ENCODE measurements at places on chromosomes 1 and 21. TPM values are rescaled to one million over a fixed set of nuclear protein-coding genes. Genes with fewer than 3 reads are reported as not detected.

- no peak for DNase-seq
Observed at GRCh38 chr1:5990913-5991312, 1.3 kb downstream of the NPHP4 start.

FAM177B gene
- 0.22 TPM for polyA plus RNA-seq

DNA sequence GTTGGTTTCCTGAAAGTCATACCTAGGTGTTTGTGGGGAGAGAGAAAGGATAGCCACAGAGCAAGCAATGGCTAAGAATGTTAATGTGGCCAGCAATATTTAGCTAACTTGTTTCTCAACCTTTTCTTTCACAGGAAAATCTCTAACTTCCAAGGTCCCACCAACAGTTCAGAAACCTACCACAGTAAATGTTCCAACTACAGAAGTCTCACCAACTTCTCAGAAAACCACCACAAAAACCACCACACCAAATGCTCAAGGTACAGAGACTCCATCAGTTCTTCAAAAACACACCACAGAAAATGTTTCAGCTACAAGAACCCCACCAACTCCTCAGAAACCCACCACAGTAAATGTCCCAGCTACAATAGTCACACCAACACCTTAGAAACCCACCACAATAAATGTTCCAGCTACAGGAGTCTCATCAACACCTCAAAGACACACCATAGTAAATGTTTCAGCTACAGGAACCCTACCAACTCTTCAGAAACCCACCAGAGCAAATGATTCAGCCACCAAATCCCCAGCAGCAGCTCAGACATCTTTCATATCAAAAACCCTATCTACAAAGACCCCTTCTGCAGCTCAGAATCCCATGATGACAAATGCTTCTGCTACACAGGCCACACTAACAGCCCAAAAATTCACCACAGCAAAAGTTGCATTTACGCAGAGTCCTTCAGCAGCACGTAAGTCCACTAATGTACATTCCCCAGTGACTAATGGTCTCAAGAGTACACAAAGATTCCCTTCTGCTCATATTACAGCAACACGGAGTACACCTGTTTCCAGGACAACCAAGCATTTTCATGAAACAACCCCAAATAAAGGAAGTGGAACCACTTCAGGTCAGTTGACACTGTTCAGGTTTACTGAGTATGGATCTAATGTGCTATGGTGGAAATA, 15.3 kb downstream of the CD55 start:
- DNase-seq: no peak

DNA sequence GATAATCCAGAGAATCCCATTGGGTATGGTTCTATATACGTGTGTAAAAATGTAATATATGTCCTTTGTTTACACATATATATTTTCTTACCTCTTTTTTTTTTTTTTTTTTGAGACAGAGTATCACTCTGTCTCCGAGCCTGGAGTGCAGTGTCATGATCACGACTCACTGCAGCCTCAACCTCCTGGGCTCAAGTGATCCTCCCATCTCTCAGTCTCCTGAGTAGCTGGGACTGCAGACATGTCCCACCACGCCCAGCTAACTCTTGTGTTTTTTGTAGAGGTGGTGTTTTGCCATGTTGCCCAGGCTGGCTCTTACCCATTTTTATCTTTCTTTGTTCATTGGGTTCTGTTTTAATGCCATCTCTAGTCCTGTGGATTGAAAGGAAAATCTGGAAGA, 59.5 kb downstream of the ZBTB17 start:
- no peak for DNase-seq

- no peak for DNase-seq
Observed at GRCh38 chr1:172089768-172090510, 248.6 kb downstream of the DNM3 start.

GRCh38 chr1:160706526-160707235, 4.9 kb downstream of the CD48 start:
- no peak for DNase-seq

GRCh38 chr1:204199579-204199978, 3.3 kb upstream of the KISS1 start:
- no peak for DNase-seq

TXNDC12 gene
- 75.4 TPM for polyA plus RNA-seq

DNA sequence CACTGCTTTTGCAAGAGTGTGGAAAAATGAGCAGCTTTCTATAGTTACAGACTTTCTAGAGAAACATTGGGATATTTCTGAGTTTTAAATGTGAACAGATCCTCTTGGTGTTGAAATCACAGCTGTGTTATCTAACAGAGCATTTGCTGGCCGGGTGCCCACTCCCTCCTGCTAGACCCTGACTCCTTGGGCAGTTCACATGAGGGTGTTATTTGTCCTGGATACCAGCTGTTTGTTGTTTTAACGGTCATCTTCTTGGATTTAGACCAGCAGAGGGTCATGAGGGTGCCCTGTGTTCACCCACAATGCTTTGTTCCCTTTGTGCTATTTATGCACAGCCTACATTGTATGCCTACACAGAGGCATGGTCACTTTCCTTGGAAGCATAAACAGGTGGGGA, 67.1 kb downstream of the CENPF start:
- no peak for DNase-seq

DNA sequence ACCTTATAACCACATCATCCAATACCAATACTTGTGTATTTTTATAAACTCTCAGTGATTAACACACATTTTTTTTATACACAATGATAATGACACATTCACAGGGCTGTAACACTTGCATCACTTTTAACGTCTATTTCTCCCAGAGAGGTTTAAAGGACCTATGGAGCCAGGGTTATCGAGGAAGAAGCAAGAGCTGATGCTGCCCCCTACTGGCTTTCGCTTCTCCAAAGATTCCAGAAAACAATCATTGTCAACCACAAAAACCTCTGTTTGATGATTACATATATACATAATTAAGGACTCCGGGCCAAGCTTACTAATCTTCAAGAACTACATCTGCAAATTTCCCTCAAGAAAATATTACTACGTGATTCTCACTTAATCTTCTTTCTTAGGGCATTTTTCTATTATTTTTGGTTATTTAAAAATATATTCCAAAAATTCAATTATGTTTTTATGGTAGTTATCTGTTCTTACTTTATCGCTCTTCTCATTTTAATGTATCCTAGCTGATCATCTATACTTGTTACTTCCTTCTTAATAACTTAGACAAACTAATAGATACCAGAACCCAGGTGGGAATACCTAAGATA, 214.5 kb downstream of the VAV3 start:
- no peak for DNase-seq

DNA sequence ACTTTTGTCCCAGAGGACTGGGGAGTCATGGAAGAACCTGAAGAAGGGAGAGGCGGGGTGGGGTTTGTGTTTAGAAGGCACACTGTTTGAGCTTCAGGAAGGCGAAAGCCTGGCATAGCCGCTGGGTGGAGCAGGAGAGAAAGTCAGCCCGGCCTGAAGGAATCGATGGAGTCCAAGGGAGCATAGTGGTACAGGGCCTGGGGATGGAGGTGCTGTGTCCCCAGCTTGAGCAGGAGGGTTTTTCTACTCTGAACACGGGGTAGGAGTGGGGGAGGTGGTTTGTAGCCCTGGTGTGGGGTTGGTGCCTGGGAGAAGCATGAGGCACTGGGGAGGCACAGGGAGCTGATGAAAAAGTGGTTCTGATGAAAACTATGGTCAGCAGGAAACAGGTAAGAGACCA, 4.7 kb upstream of the CCDC24 start:
- no peak for DNase-seq

DNA sequence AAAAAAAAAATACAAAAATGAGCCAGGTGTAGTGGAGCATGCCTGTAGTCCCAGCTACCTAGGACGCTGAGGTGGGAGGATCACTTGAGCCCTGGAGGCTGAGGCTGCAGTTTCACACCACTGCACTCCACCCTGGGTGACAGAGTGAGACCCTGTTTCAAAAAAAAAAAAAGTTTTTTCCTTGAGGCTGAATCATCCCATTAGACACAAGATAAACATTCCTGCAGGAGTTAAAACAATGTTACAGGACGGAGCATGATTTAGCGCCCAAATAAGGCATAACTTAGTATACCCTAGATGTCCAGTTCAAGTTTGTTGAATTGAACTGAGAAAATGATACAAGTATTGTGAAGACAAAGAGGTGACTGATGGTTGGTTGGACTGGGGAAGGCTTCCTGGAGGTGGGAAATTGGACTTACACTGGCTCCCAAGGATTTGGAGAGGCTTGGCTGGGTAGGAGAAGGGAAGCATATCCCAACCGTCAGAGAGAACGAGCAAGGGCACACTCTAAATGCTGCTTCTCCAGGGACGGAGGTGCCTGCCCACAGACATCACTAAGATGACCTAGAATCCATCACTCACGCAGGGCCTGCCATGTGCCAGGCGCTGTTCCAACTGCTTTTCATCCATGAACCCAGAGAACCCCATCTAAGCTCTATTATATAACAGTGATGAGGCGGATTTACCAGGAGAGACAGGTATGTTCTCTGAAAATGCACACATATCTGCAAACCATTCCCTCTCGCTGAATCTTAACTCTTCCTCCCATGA, 610.6 kb downstream of the KIF26B start:
- DNase-seq: no peak

GRCh38 chr1:71231751-71232150, 150.9 kb upstream of the ZRANB2 start:
- no peak for DNase-seq

DNA sequence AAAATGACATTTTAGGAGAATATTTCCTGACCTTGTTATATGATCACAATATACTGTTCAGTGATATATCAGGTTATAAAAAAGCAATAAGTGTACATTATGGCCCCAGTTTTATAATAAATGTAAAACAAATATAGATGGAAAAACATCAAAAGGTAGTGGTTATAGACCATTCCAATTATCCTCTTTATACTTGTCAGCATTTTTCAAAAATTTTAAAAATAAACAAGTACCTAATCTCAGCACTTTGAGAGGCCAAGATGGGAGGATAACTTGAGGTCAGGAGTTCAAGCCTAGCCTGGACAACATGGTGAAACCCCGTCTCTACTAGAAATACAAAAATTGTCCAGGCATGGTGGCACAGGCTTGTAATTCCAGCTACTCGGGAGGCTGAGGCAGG, 69.6 kb upstream of the B3GALNT2 start:
- DNase-seq: no peak

- no peak for DNase-seq
Observed at GRCh38 chr21:34091607-34092006, 18.2 kb downstream of the MRPS6 start.
